Right kidney (tissue), 9 donors: ENCODE measurements at places on chromosomes 7 and 10.
A peak's percentile ranks its signal among the peaks of the same experiment; 100 is the strongest.

DNA sequence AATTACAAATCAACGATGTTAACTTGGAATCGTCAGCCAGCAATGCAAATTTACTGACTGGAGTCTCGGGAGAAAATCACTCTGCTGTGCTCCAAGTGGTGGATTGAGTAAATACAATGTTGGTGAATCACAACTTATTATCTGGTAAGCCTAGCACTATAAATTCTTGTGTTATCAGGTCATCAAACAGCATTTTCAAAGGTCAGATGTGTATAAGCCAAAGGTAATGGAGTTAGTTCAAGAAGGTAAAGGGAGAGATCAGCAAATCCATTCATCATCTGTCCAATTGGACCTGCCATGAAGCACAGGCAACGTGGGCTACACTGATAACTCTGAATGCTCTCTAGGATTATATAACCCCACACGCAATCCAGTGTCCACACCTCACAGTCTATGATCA is 13.9 kb downstream of the CUBN start:
- no peak for DNase-seq

DNA sequence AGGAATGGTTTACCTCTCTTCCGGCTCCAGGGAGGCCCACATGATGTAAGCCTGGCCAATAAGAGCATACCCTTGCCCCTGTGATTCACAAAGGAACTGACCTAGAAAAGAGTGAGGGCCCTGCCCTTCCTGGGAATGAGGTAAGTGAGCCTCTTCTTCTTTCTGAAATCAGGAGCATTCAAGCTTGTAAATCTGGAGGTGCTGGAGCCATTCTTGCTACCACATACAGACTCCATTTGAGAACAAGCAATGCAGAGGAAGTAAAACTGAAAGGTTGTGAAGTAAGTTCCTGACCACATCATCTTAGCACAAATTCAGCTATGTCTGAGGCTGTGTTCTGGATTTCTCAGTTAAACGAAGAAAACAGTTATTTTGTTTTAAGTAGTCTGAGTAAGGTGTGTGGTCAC is 132.2 kb downstream of the CD36 start:
- DNase-seq: no peak

DNA sequence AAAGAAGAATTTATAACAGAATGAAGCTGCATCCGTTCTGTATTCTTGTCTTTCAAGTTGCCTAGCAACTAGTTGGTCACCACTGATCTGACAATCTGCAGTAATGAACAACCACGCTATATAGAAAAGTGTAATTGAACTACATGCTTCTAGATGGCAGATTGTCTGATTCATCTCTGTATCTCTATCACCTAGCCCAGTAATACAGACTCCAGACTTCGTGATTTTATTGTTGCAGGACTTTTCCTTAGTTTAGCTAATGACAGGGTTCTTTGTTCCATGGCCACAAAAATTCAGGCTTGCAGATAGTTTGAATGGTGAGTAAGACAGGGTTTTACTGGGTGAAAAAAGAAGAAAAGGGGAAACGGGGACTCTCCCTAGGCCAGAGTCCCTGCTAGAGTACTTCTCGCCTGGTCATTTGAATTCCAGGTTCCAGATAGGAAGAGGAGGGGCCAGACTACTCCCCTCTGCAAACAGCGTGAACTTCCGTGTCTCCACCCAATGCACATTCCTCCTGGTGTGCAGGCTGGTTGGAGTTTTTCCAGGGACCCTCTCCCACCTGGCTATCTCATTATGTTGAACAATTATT is 45.9 kb downstream of the COL1A2 start:
- DNase-seq: no peak

DNA sequence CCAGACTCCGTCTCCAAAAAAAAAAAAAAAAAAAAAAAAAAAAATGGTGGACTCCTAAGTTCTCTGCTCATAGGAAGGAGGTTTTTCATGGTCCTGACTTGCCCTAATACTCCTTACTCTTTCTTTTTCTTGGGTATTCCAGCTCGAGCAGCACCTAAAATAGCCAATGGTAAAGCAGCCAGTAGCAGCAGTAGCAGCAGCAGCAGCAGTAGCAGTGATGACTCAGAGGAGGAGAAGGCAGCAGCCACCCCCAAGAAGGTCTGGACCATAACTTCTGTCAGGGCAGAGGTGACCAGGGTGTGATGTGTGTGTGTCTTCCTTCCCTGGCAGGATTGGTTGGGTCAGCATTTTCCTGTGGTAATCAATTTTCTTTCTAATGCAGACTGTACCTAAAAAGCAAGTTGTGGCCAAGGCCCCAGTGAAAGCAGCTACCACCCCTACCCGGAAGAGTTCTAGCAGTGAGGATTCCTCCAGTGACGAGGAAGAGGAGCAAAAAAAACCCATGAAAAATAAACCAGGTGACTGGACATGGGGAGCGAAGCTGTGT is 6.9 kb downstream of the NOLC1 start:
- no peak for DNase-seq

DNA sequence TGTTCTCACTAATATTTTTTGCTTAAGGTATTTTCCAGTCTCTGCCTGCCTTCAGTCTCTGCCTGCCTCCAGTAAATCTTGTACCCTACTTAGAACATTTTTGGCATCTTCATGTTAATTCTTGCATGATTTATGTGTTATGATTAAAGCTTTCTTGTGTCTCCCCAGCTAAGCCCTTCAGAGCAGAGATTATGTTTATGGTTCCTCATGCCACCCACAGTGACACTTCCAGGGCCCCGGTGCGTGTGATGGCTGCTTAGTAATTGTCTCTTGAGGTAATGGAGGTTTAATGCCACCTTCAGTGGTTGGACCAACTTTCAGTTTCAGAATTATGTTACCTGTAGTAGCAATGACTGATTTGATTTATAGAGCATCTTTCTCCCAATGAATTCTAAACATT is 70.6 kb upstream of the MET start:
- no peak for DNase-seq

GRCh38 chr7:101538596-101539459 is 90.3 kb downstream of the MYL10 start:
- DNase-seq: peak; percentile 63

GRCh38 chr7:139109188-139109982 is at the start of gene ZC3HAV1:
TSS of gene ZC3HAV1 (minus strand) at chr7:139109720. CDS start at chr7:139109331, 389 bp downstream.
- DNase-seq: peak; percentile 94
